ENCODE measurements at places on chromosomes 1 and 21. TPM values are rescaled to one million over a fixed set of nuclear protein-coding genes. Genes with fewer than 3 reads are reported as not detected.

DNA sequence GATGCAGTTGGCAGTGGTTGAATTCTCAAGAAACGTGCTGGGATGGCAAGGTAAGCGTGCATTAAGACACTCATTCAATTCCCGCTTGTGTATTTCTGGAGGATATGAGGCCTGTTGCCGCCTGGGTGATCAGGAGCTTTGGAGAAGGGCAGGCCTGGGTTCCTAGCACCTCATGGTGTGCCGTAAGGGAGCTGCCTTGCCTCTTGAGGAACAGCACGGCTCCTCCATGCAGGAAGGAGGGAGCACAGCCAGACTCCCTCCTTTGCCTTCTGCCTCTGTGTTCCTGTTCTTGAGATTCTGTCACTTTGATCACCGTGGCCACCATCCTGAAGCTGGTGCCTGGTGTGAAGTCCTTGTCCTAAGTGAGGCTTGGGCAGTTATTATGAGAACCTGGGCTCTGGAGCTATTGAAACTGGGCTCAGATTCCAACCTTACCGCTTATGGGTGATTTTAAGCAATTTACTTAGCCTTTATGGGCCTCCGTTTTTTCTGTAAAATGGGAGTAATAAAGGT lies 18.3 kb downstream of the SLFNL1 start:
- peak overlapping the region; percentile 60 for H3K27ac ChIP-seq
- H3K36me3 ChIP-seq: no peaks in the 10 kb centered on the region
- no peaks in the 10 kb centered on the region for H3K4me1 ChIP-seq
- H3K4me3 ChIP-seq: no peak overlapping the region
- no peak for DNase-seq

AMY1C gene
- total RNA-seq: not detected

- no peak overlapping the region for H3K4me3 ChIP-seq
- no peaks in the 10 kb centered on the region for H3K27me3 ChIP-seq
Observed at GRCh38 chr21:37166733-37167132, 93.7 kb downstream of the TTC3 start.

CREG1 gene
- total RNA-seq: 72.7 TPM

DNA sequence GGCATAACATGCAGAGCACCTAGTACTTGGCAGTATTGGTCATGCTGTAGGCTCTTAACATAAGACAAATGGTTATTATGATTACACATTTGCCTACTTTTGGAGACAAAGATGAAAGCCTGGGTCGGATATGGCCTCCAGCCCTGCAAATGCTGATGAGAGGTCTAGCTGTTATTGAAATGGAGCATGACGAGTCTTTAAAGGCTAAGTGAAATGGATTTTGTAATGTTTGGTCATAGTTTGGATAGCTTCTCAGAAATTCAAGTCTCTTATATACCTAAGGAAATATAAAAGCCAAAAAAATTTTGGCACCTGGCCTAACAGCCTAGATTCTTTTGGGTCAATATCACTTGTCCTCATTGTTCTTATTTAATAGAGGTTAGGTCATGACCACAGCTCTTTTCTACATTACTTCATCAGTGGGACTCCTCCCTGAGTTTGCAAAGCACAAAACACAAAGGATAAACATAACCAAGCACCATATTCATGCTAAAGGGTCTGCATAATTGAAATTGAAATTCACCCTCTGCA lies 69.2 kb upstream of the WLS start:
- DNase-seq: no peak
- H3K36me3 ChIP-seq: no peaks in the 10 kb centered on the region
- no peak overlapping the region for H3K27ac ChIP-seq
- no peaks in the 10 kb centered on the region for H3K27me3 ChIP-seq
- no peaks in the 10 kb centered on the region for H3K4me1 ChIP-seq
- no peak overlapping the region for H3K4me3 ChIP-seq

DNA sequence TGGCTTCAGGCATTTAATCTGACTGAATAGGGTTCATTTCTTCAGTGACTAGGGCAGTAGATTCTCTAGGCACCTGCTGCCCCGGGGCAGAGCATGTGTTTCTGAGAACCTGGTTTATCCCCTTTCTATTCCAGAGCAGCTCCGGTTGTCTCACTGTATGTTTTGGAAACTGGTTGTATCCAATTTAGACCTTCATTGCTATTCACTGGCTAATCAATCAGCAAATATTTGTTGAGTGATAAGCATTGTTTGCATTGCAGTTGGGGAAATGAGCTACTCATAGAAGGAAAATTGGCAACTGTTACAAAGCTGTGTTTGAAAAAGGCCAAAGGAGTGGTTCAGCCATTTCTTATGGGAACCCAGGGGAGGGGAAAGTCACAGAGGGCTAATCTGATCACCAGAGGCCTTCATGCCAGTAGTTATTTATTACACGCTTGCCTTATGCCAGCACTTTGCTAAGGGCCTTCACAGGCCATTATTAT lies 2.9 kb downstream of the QSOX1 start:
- no peaks in the 10 kb centered on the region for H3K36me3 ChIP-seq
- H3K27me3 ChIP-seq: no peaks in the 10 kb centered on the region
- no peak overlapping the region for H3K4me3 ChIP-seq
- no peak overlapping the region for H3K27ac ChIP-seq
- H3K4me1 ChIP-seq: no peaks in the 10 kb centered on the region
- no peak for DNase-seq

DNA sequence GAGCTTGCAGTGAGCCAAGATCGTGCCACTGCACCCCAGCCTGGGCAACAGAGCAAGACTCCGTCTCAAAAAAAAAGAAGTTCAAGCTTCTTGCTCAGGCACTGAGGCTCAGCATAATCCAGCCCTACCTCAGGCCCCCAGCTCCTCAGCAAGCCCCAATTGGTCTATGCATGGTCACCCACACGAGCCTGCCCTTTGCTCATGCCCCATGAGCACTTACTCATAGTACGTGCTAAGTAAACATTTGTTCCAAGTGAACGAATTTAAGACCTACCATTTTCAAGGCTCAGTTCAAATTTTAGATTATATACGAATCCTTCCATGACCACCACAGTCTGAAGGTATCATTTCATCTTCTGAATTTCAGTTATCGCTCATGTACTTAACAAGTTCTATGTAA lies 4.3 kb downstream of the PDZK1 start:
- H3K4me3 ChIP-seq: no peak overlapping the region
- no peak overlapping the region for H3K27ac ChIP-seq
- H3K27me3 ChIP-seq: no peaks in the 10 kb centered on the region
- no peaks in the 10 kb centered on the region for H3K36me3 ChIP-seq
- DNase-seq: no peak

- no peaks in the 10 kb centered on the region for H3K36me3 ChIP-seq
- H3K27me3 ChIP-seq: no peaks in the 10 kb centered on the region
- no peak overlapping the region for H3K4me3 ChIP-seq
Observed at GRCh38 chr1:17579951-17580939, 40.7 kb downstream of the ARHGEF10L start.

DNA sequence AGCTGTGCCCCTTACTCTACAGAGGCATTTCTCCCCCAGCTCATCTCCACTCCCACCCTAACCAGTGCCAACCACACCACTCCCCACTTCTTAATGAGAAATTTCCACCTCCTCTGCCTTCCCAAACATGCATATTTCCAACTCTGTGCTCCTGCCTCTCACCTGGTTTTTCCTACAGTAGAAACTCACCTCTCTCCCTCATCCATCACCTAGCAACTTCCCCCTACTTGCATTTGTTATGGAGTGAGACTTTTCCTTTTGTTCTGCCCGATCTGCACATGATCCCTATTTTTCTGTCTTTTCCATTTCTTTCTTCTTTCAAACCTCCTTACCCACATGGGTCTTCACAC lies 11.9 kb downstream of the RGS8 start:
- H3K36me3 ChIP-seq: no peaks in the 10 kb centered on the region
- no peaks in the 10 kb centered on the region for H3K4me1 ChIP-seq
- no peaks in the 10 kb centered on the region for H3K27me3 ChIP-seq

Data from uterus (tissue), 4 donors.